K562 (cell line): ENCODE measurements at places on chromosomes 7 and 10. TPM values are rescaled to one million over a fixed set of nuclear protein-coding genes. Genes with fewer than 3 reads are reported as not detected.

NACAD gene
- 0.02 and 0.04 TPM in 2 replicates for total RNA-seq

KCND2 gene
- not detected in 2 replicates for total RNA-seq

IDI2 gene
- total RNA-seq: not detected in 2 replicates

SPRN gene
- not detected in 2 replicates for total RNA-seq

RBP3 gene
- total RNA-seq: not detected in 2 replicates

HABP2 gene
- total RNA-seq: 0.07 and 0.09 TPM in 2 replicates
